ENCODE measurements at places on chromosomes 12 and 14. TPM values are rescaled to one million over a fixed set of nuclear protein-coding genes. Genes with fewer than 3 reads are reported as not detected.

GRCh38 chr14:105065280-105066228 lies at the start of gene GPR132:
Gene GPR132 (minus strand): TSS chr14:105065430. CDS start chr14:105055420, 10,010 bp downstream.
- no peak for DNase-seq

DNA sequence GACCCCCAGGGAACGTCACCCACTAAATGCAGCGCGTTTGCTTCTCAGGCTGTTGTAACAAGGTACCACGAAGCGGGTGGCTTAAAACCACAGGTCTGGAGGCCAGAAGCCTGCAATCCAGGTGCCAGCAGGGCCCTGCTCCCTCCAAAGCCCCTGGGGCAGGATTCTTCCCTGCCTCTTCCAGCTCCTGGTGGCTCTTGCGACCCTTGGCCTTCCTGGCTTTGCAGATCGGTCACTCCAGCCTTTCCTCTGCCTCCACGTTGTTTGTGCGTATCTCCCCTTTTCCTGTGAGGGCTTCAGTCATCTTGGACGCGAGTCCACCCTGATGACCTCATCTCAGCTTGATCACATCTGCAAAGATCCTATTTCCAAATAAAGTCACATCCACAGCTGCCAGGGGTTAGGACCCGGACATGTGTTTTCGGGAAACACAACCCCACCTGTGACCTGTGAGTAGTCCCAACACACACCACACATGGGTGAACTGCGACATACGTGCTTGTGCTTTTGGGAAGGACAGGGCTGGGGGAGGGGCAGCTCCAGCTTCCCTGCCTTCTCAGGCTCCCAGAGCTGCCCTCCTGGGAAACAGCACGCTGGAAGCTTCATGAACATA lies 114.5 kb upstream of the NCOR2 start:
- no peak for DNase-seq

- peak; percentile 18 for DNase-seq
These were observed 592.0 kb upstream of the LMO3 start for GRCh38 chr12:17197971-17198370.

DNA sequence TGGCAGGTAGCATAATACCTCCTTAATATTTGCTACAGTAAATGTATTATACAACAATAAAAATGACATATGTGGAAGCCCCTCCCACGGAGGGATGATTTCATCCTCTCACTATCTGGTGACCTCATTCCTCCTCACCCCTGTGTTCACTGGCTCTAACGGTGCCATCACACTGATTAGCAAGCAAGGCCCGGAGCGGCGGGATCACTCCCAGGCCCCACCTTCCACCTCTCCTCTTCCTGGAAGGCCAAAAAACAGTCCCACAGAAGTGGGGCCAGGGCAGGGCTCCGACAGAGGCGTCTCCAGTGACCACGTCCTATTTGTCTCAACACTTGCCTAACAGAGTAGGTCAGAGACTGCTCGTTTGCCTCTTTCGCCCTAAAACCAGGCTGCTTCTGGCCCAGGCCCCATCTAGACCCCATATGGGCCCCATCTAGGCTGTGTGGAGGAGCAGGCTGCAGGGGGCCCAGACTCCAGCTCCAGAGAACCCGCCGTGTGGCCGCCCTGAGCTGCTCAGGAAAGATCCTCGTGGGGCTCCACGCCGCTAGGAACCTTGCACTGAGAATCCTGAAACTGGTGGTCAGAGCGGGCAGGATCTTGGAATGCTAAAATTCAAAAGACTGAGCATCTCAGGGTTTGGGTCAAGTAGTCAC lies 3.7 kb downstream of the SELPLG start:
- DNase-seq, result no peak

DNA sequence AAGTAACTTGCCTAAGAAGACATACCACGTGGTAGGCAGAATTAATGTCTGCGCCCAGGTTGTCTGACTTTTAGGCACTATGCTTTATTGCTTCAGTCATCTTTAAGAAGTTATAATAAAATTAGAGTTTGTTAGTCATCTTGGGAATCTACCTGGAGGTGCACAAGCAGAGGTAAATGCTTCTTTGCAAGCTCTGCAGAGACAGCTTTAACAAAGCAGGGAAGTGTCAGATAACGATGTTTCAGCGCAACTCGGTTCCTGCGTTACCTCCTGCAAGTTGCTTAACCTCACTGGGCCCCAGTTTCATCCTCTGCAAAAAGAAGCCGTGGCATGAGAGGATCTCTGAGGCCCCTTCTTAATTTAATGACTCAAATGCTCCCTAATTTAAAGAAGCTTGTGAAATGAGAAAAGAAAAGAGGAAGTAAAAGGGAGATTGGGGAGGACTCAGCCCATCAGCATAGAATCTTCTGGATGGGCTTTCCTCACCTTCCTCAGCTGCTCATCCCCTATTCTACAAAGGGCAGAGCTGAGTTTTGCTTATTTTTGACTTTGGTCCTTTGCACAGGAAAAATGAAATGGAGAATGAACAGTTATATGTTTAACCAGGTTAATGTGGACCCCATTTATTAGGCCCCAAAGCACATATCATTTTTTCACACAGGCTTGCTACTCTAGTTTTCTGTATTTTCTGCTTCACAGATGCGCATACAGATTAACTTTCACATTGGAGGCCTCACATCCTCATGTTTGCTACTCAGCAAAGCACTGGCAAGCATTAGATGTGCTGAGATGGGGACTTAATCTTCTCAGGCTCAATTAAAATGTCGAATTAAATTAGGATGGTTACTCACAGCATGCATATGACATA lies 5.1 kb downstream of the ARHGDIB start:
- DNase-seq, result no peak

DNA sequence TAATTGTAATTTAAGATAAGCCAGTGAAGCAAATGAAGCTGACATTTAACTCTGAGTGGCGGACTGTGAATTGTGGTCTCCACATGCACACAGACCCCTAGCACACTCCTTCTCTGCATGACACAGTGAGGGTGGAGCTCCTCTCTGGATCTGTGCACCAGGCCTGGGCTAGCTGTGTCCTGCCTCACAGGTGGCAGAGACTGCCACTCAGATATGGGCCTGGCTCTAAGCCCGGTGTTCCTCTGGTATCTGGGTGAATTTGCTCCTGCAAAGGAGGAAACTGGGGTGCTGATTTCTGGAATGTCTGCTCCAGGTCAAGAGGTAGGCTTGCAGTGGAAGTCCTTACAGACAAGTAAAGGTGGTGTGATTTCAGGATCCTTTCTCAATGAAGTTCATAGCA lies 282.4 kb downstream of the FOXN3 start:
- DNase-seq, result no peak

The BIN2 gene
- 3.2 TPM for polyA plus RNA-seq

The GPR135 gene
- 7.0 TPM for polyA plus RNA-seq

DNA sequence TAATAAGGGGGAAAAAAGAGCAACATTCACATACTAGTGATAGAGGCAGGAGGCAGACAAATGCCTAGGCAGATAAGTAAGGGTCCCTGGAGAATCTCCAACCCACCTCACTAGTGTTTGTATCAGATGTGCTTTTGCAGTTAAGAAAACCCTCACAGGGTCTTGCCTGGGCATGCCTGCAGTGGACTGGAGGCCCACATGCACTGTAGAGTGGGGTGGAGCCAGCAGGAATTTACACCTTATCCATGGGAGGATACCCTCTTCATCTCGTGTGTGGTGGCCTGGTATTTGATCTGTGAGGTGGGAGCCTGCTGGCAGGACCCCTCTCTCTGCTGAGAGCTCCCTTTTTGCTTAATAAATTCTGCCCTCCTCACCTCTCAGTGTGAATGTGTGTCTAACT lies 238.0 kb upstream of the SLC16A7 start:
- no peak for DNase-seq

- no peak for DNase-seq
These were observed 2.1 kb downstream of the SAMD4A start for GRCh38 chr14:54568821-54569595.

The GPRC5A gene
- polyA plus RNA-seq, result 19.0 TPM

The ETFBKMT gene
- 4.8 TPM for polyA plus RNA-seq

The TAS2R20 gene
- polyA plus RNA-seq, result 1.1 TPM

GRCh38 chr12:114347861-114348260 lies 58.1 kb downstream of the TBX5 start:
- no peak for DNase-seq

GRCh38 chr12:42641221-42641885 lies 51.8 kb upstream of the PRICKLE1 start:
- no peak for DNase-seq

DNA sequence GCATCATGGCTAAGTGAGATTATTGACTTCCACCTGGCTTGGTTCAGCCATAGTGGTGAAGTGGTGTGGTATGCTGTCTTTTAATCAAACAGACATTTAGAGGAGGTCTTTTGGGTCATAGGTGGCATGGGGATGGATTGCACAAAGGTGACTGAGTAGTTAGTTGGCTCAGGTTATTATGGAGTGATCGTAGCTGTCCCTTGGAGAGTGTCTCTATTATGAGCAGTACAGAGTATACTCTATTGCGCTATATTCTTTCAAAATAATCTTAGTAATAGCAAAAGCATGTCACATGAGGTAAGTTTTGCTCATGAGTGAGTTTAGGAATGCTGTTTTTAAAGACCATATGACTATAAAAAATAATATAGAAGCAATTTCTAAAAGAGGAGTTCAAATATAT lies 60.4 kb downstream of the RASSF8 start:
- DNase-seq, result no peak

DNA sequence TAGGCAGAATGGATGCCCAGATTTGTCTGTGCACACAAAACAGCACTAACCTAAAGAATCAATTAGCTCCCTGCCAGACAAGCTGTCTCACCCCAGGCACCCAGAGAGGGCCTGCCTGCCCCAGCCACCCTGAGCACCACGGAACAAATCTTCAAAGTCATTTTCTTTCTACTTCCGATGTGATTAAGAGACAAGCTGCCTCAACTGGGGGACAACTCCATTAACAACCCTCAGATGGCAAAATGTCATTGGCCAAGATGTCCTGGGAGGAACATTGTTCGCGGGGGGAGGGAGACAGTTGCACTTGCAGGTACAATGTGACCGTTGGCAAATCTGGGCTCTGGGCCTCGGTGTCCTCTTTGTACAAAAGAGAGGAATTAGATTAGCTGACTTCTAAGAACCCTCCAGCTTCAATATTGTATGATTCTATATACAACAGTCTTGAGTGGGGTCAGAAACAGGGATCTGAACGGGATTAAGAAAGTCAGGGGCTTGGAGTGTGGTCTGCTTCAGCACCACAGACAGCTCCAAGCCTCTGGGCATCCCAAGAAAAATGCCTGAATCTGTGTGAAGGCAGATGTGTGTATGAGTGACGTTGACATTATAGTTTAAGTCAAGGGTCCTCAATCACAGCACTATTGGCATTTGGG lies 42.8 kb upstream of the CMKLR1 start:
- DNase-seq, result peak; percentile 57

The UNC119B gene
- polyA plus RNA-seq, result 81.1 TPM

- DNase-seq, result no peak
These were observed 14.0 kb upstream of the OR4Q3 start for GRCh38 chr14:19729359-19729758.

The RASSF9 gene
- 13.3 TPM for polyA plus RNA-seq

The FBXL14 gene
- polyA plus RNA-seq, result 15.5 TPM

GRCh38 chr12:62785941-62786559 lies 148.9 kb downstream of the PPM1H start:
- peak; percentile 43 for DNase-seq

DNA sequence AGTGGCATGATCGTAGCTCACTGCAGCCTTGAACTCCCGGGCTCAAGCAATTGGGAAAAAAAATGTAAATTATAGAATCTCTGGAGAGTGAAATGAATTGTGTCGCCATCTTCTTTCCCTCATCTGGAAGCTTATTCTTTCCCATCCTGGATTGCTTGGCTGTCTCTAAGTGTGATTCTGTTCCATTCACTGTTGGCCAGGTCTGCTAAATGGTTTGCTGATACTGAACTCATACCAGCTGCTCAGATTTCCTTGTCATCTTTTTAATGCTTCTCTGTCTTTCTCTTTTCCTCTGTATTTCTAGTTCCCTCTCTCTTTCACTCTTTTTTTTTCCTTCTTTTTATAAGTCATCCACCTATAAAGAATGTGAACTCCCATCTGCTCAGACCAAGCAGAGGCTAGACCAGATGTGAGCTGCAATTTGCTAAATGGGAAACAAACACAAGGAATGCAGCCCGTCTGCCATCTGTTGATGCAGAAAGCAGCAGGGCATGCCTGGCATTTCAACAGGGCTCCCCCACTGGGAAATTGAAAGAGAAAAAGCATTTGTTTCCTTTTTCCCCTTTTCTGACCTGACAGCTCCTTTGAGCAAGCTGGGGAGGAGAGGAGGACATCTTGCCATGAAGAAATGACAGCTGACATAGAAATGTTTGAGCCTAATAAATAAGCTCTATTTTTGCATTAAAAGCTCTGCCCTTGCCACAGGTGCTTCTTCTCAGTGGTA lies 1823.6 kb upstream of the FLRT2 start:
- no peak for DNase-seq

DNA sequence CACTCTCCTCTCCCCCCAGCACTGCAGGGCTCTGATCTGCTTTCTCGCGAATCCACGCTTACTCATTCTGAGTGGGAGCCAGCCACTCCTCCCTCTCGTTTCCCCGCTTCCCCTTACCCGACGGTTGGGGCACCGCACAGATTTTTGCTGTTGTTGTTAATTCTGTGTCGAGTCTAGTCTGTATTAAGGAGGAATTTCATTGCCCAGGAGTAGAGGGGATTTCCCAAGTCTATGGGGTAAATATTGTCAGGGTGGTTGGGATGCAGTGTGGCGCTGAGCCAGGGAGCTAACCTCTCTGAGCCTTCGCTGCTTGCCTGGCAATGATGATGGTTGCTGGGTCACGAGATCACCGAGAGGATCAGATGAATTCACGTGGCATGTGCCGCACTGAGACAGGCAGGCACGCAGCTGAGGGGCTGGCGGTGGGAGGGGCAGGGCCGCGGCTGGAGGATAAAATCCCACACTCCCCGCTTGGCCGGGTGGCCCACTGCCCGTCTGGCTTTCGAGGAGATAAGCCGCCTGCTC lies 18.5 kb downstream of the NCOR2 start:
- DNase-seq, result no peak

GRCh38 chr12:10068644-10069043 lies 30.1 kb downstream of the CLEC1A start:
- no peak for DNase-seq

The CD69 gene
- 5.2 TPM for polyA plus RNA-seq

GRCh38 chr14:97368049-97368448 lies 570.9 kb downstream of the VRK1 start:
- DNase-seq, result no peak

GRCh38 chr12:130444061-130444460 lies 106.4 kb downstream of the PIWIL1 start:
- no peak for DNase-seq
